ENCODE measurements at places on chromosomes 4 and X. TPM values are rescaled to one million over a fixed set of nuclear protein-coding genes. Genes with fewer than 3 reads are reported as not detected.

The EFHC2 gene
- 2.1 TPM for total RNA-seq

DNA sequence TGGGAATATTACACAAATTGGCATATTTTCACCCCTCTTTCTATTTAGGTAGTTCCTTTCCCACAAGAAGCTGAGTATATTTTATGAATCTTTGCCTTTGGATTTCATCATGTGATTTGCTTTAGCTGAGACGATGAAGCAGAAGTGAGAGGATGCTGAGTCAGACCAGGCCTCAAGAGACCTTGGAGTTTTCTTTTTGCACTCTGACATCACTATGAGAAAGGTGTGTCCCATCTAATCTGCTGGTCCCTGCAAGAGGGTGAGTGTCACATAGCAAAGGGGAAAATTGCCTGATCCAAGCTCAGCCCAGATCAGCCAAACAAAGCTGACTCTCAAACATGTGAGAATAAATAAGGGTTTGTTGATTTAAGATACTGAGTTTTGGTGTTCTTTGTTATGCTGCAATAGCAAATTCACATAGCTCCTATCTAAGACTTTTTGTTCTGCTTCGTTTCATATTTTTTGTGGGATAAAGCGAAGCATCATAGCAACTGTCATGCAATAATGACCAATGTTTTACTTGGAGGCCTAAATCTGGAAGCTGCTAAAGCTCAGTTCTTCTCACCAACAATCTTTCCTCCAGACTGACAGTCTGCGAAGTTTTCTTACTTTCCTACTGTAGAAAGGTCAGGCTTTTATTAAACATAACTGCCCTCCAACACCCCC lies 176.9 kb downstream of the PDHA2 start:
- no peak for DNase-seq

GRCh38 chrX:95290455-95290854 lies 1394.2 kb upstream of the DIAPH2 start:
- no peak for DNase-seq

- no peak for DNase-seq
Observed at GRCh38 chr4:147488556-147488955, 7.7 kb downstream of the EDNRA start.

- DNase-seq = no peak
Observed at GRCh38 chr4:170087163-170087700, 2.5 kb downstream of the AADAT start.

DNA sequence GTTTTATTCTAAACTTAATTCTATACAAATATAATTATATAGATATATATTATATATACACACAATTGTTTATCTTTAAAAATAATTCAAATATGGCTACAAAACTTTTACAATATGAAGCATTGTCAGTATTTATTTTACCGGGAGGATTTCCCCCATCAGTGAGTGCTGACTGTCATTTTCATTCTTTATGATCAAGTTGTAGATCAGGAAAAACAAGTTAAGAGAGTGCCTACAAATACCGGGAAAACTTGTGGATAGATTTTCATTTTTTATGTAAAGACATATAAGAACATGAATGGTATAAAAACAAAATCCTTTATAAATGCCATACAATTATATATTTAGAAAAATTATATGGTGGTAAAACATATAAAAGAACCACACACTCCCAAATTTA lies 37.8 kb downstream of the CLCN3 start:
- DNase-seq = no peak

- DNase-seq = peak; percentile 61
Observed at GRCh38 chr4:81466841-81467671, 4.7 kb downstream of the RASGEF1B start.

DNA sequence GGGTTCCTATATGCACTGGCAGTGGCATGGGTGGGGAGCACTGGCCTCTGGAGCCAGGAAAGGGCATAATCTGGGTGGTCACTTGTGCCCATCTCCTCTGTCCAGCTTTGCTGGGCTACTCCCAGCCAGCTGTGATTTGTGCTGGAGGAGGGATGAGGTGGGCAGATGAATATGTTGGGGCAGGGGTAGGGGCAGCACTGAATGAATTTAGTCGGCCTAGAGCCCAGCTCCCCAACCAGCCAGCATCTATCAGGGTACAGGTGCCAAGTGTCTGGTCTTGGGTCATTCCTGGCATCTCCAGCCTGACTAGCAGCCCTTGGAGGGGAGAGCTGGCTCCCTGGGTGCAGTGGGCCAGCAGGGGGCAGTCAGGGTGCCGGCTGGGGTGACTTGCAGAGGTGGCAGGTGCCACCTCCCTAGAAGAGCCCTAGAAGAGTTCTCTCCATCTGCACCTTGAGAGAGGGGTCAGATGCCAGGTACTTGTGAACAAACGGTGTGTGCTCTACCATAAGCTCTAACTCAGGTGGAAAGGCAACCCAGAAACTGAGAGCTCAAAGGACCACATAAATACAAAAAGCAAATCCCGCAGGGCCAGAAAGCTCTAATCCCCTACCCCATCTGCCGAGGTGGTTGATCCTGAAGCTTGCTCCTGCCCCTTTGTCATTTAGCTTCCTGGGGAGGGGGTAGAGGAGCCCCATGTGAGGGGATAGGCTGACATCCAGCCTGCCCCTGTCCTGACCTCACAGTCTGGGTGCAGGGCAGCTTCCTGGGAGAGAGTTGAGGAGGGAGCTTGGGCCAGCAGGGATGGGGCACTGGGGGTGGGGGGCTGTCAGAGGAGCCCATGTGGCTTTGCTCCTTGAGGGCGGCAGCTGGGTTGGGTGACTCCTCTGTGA lies 2.2 kb downstream of the SORCS2 start:
- no peak for DNase-seq

DNA sequence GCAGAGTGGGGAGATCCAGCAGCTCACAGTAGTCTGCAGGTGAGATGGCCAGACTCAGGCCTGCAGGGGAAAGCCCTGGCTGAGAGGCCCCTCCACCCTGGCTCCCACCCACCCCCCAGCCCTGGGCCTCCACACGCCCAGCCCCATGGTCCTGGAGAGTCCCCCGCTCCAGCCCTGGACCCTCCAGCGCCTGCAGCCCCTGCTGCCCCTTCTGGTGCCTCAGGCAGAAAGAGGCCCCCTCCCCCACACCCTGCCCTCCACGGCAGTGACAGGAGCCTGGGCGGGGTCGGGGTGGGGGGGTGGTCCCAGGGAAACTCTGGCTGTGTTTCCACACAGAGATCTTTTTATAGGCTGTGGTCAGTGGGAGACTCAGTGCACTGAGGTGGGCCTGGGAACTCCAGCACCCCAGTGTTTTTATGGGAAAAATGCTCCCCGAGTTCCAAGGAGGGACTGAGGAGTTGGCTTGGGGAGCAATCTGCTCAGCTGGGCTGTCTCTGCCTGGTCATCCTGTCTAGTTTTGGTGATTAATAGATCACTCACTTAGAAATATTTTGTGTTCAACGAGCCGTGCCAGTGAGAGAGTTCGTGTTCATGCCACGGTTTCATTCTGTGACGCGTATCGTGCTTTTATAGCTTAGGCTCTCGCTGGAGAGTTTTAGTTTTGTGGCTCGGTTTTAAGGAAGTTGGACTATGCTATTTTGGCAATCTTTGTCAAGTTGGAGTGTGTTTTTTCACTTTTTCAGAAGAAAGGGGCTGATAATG lies 53.1 kb upstream of the HGFAC start:
- no peak for DNase-seq

DNA sequence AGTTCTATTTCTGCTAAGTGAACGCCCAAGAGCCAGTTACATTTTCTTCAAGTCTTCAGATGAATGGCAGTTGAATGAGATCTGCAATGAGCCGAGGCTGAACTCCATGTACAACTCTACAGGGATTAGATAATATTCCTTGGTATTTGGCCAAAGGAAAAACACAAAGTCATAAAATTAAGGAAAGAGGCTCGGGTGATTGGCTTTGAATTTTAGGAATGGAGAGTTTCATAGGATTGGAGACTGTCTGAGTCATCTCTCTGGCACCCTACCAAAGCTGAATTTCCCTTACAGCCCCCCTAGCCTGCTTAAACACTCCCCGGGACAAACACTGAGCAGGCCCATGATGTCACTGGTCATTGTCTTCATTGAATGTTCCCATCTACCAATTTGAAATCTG lies 188.0 kb upstream of the C1QTNF7 start:
- no peak for DNase-seq

- no peak for DNase-seq
Observed at GRCh38 chrX:96752781-96753180, 68.1 kb downstream of the DIAPH2 start.

- DNase-seq = no peak
Observed at GRCh38 chr4:93918856-93919255, 90.3 kb downstream of the ATOH1 start.

- DNase-seq = no peak
Observed at GRCh38 chr4:142549248-142549647, 296.9 kb downstream of the INPP4B start.

The CHRNA9 gene
- total RNA-seq = not detected

- no peak for DNase-seq
Observed at GRCh38 chr4:128961405-128961804, 131.9 kb downstream of the SCLT1 start.

- no peak for DNase-seq
Observed at GRCh38 chrX:79082899-79083298, 61.6 kb upstream of the GPR174 start.

- peak; percentile 37 for DNase-seq
Observed at GRCh38 chr4:147965056-147965455, 233.2 kb downstream of the ARHGAP10 start.

The CD40LG gene
- 0.75 TPM for total RNA-seq

The RHOXF1 gene
- total RNA-seq = not detected

DNA sequence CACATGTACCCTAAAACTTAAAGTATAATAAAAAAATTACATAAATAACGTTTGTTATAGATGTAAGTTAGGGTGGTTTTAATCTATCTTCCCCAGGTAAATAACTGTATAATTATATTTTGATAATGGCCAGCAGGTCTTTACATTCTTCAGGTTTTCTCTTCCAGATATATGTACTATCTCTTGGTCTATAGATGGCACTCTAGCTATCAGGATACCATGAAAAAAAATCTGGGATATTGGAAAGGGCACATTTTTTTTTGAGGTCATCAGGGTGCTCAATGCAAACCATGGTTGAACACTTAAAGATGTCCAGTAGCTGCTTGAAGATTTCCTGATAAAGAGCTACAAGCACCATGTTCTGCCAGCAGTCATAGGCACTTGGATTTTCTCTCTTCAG lies 15.6 kb upstream of the ADH4 start:
- DNase-seq = no peak

The SPANXN3 gene
- not detected for total RNA-seq

DNA sequence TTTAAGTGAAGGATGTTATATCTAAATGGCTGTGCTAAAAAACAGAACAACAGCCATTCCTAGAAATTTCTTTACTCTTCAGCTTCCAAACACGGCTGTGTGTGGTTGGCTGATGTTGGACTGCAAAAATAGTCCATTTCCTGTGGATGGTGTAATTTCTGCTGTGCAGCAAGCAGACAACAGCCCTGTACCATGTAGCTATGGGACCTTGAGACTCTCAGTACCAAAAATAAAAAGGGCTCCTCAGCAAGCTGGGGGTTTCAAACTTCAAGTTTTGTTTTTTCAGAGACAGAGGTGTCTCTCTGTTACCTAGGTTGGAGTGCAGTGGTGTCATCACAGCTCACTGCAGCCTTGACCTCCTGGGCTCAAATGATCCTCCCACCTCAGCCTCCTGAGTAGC lies 18.1 kb downstream of the CD40LG start:
- DNase-seq = no peak

The ADAM29 gene
- total RNA-seq = not detected

GRCh38 chrX:38699696-38700095 lies 101.6 kb upstream of the MID1IP1 start:
- no peak for DNase-seq

- no peak for DNase-seq
Observed at GRCh38 chr4:73676861-73677323, 56.7 kb upstream of the RASSF6 start.

DNA sequence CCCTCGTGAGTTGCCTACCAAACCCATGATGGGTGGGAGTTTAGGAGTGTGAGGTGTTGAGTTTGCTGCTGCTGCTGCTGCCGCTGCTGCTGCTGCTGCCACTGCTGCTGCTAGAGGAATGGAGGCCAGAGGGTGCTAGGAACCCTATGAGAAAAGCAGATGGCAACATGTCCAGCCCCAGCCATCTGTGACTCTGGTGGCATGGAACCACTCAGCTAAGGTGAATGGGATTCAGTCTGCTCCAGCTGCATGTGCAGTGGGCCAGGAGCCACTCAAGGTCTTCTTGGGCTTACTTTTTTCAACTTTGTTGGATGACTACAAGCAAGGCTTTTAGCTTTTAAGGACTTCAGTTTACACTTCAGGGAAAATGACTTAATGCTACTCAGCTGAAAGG lies 103.8 kb downstream of the RTL5 start:
- DNase-seq = no peak

DNA sequence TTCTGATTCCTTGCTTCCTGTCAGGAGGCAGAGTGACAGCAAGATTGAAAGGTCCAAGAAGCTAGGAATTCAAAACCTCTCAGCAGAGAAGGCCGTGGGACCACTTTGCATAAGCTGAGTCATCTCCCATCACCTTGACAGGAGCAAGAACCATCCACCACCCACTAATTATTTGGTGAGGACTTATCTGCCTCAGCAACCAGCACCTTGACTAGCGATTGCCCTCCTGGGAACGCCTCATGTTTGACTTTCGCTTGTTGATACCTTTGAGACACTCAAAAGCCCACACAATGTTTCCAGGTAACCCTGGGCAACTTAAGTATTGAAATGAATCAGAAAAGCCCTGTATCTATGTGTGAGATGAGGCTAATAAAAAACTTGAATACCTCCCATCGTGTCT lies 233.5 kb upstream of the GYPA start:
- DNase-seq = no peak

DNA sequence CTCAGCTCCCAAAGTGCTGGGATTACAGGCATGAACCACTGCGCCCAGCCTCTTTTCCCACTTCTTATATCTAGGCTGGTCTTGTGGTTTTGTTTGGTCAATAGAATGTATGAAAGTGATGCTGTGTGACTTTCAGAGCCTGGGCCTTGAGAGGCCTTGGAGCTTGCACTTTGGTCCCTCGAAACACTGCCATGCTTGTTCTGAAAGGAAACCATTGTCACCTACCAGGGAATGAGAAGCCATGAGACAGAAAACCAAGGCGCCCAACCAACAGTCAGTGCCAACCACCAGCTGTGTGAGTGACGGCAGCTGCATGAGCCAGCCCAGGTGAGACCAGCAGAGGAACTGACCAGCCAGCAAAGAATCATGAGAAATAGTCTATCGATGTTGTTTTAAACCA lies 57.4 kb downstream of the SCD5 start:
- DNase-seq = no peak

The MAGEA9B gene
- not detected for total RNA-seq

DNA sequence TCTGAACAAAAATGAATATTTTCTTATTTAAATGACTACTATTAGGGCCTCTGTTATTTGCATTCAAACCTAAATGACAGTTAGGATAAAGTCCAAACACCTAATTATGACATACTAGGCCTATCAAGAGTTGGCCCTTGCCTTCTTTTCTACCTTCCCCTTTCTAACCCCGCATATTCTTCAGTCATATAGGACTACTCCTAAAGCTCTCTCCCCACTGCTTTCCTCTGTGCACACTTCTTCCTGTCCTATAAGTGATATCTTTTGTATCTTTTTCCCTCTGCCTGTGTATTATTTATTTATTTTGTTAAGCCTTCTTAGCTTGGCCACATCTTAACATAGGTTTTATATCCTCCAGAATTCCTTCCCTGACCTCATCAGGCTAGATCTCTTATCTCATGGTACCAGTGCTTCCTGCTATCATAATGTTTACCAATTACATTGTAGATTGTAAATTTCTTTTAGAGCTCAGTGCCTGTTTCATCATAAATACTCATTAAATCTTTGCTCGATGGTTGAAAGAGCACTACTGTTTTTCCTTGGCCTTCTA lies 22.5 kb downstream of the ERVMER34-1 start:
- no peak for DNase-seq

GRCh38 chr4:152935631-152936445 lies at the start of gene FHDC1:
Gene FHDC1 (plus strand): TSS chr4:152936323. CDS start chr4:152943058, 6,735 bp downstream.
- peak; percentile 87 for DNase-seq

The AADAT gene
- 3.8 TPM for total RNA-seq
